CD4-positive, alpha-beta memory T cell (primary cell): ENCODE measurements at places on chromosomes 1 and 21. TPM values are rescaled to one million over a fixed set of nuclear protein-coding genes. Genes with fewer than 3 reads are reported as not detected.

DNA sequence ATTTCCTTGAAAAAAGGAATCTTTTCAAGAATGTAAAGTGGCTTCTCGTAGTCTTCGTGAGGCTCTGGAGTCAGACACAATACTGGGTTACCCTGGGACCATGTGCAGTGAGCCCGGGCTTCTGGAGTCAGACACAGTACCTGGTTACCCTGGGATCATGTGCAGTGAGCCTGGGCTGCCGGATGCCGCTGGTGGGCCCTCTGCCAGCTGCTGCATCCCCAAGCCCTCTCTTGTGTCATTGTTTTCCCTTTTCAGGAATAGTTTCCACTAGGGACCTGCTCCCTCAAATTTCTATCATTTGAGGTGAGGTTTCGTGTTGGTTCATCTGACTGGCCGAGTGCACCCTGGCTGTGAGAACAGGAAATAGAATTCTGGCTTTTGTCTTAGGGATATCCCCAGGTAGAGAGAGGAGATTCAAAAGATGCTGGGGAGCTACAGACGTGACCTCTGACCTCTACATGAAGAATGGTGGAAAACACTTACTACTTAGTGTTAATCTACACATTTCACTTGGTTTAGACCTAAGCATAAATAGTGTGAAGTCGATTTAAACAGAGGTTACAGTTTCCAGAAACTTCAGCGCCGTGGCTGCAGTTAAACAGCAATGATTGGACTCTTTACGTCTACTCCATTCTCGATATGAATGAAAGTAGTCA, 10.6 kb downstream of the ADARB1 start:
- H3K27ac ChIP-seq, result no peak overlapping the region
- H3K4me1 ChIP-seq, result peaks cover 91% of the 10 kb centered on the region
- no peaks in the 10 kb centered on the region for H3K36me3 ChIP-seq
- no peak overlapping the region for H3K4me3 ChIP-seq
- DNase-seq, result no peak

CFAP57 gene
- polyA plus RNA-seq, result not detected

GRCh38 chr1:243422362-243422761, 166.5 kb downstream of the SDCCAG8 start:
- H3K4me1 ChIP-seq, result peaks cover 16% of the 10 kb centered on the region
- H3K36me3 ChIP-seq, result no peaks in the 10 kb centered on the region
- no peak for DNase-seq
- H3K4me3 ChIP-seq, result no peak overlapping the region
- H3K27me3 ChIP-seq, result no peaks in the 10 kb centered on the region

- no peaks in the 10 kb centered on the region for H3K36me3 ChIP-seq
- DNase-seq, result no peak
- no peak overlapping the region for H3K27ac ChIP-seq
- no peaks in the 10 kb centered on the region for H3K27me3 ChIP-seq
- no peaks in the 10 kb centered on the region for H3K4me1 ChIP-seq
These were observed 10.7 kb upstream of the MAST2 start for GRCh38 chr1:45792744-45793143.

GRCh38 chr1:202812176-202813026, 1.6 kb downstream of the PCAT6 start:
- no peaks in the 10 kb centered on the region for H3K27me3 ChIP-seq
- no peak overlapping the region for H3K27ac ChIP-seq
- H3K4me3 ChIP-seq, result no peak overlapping the region
- H3K4me1 ChIP-seq, result peaks cover 24% of the 10 kb centered on the region
- DNase-seq, result no peak

GRCh38 chr1:6652986-6653385, 28.3 kb downstream of the THAP3 start:
- H3K36me3 ChIP-seq, result peaks cover 26% of the 10 kb centered on the region
- peaks cover 3% of the 10 kb centered on the region for H3K4me1 ChIP-seq
- H3K27me3 ChIP-seq, result no peaks in the 10 kb centered on the region

MAP1LC3C gene
- not detected for polyA plus RNA-seq

- H3K36me3 ChIP-seq, result no peaks in the 10 kb centered on the region
- no peaks in the 10 kb centered on the region for H3K27me3 ChIP-seq
- no peak for DNase-seq
These were observed 1.9 kb downstream of the GPSM2 start for GRCh38 chr1:108878678-108879077.
